ENCODE measurements at places on chromosomes 7 and 10.

- no peak for DNase-seq
Observed at GRCh38 chr7:79590391-79590790, 136.9 kb upstream of the MAGI2 start.

DNA sequence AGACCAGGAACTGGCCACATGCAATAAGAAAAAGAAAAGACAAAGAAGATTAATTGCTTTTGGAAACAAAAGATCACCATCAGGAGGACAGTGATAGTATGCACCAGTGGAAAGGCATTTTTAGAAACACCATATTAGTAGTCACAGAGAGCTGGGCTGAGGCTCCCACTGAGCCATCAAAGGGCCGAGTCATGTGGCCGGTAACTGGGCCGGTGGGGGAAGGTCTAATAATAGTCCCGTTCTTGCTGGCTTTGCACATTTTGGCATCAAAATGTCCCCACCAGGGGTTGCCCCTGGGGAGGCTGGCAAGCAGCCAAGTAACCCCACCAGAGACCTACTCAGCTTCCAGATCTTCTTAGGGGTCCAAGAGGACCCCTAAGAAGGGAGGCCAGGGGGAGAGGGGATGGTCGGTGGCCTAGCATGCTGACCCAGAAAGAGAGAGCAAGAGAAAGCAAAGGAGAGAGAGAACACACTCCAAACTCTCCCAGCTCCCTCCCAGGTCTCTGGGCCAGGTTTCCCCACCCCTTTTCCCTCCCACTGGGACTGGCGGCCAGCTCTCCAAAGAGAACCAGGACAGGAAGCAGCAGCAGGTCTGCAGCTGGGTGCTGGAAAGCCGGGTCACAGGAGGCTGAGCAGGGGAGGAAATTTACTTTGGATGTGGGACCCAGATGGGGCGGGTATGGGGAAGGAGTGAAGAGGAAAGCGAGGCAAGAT lies 70.2 kb upstream of the FGFR2 start:
- no peak for DNase-seq

- no peak for DNase-seq
Observed at GRCh38 chr7:129209067-129209926, 15.5 kb upstream of the AHCYL2 start.

- no peak for DNase-seq
Observed at GRCh38 chr7:65809259-65809981, 63.5 kb upstream of the VKORC1L1 start.

- no peak for DNase-seq
Observed at GRCh38 chr7:4806983-4807597, 31.7 kb downstream of the AP5Z1 start.

- no peak for DNase-seq
Observed at GRCh38 chr10:123326674-123327073, 172.5 kb downstream of the BUB3 start.

- DNase-seq, result no peak
Observed at GRCh38 chr7:123783820-123784219, 35.0 kb upstream of the WASL start.

GRCh38 chr10:128470321-128470965 lies 344.2 kb upstream of the MKI67 start:
- no peak for DNase-seq

GRCh38 chr10:122021379-122021778 lies 32.4 kb downstream of the TACC2 start:
- no peak for DNase-seq

GRCh38 chr10:119120413-119120867 lies 16.5 kb downstream of the DENND10 start:
- DNase-seq, result no peak

GRCh38 chr7:100720671-100721504 lies 620 bp downstream of the EPO start:
- DNase-seq, result no peak

DNA sequence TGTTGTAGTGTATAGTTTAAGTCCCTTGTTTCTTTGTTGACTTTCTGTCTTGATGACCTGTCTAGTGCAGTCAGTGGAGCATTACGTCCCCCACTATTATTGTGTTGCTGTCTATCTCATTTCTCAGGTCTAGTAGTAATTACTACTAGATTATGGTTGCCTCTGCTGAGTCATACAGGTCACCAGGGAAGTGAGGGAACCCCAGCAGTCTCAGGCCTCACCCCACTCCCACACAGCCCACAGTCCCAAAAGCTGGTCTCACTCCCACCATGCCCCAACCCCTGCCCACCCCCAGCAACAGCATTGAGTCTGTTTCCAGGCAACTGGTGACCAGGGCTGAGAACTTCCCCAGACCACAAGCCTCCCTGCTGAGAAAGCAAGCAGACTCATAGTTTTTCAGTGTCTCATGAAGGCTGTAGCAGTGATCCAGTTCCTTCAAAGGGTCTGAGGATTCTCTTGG lies 88.0 kb downstream of the PLXDC2 start:
- no peak for DNase-seq

DNA sequence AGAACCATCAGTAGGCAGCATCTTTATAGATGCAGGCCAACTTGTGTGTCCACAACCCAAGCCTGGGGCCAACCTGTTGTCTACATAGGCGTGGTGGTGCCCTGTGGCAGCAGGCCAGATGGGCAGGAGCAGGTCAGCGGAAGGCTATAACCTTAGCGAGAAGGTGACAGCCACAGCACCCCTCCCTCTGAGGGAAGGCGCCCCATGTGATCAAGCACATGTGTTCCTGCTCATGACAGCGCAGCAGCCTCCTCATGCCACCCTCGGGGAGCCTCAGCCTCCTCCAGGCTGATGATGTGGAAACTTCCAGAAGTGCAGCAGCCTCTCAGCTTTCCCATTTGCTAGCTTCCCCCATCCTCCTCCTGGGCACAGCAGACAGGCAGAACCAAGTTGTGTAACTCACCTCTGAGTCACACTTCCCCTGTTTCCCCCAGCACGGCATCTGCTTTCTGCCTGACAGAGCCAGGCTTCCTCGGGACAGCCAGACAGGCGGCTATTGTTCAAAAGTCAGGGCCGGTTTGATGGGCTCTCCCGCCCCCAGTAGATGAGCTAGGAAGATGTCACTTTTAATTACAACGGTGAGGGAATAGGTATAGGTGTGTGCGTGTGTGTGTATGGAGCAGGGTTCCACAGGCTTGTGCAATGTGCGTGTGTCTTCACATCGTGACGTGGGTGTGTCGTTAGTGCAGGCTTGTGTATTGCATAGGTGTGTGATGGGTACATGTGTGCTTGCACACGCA lies 312.0 kb upstream of the ZMIZ1 start:
- peak; percentile 37 for DNase-seq

DNA sequence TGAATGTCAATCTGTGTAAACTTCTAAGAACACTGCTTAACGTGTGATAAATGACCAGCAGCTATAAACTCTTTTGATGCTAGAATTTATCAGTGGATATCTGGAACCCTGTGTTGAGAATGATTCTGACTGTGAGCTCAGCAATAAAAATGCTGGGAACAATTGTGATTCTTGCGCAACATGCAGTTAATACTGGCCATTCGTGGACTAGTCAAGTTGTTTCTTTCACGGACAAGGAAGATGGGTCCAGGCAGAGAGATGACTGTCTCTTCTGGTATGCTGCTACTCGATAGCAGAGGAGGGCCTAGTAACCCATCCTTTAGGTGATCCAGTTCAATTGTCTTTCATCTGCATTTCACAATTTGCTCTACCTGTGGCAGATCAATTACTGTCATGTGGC lies 394.8 kb upstream of the IGFBP3 start:
- DNase-seq, result no peak

DNA sequence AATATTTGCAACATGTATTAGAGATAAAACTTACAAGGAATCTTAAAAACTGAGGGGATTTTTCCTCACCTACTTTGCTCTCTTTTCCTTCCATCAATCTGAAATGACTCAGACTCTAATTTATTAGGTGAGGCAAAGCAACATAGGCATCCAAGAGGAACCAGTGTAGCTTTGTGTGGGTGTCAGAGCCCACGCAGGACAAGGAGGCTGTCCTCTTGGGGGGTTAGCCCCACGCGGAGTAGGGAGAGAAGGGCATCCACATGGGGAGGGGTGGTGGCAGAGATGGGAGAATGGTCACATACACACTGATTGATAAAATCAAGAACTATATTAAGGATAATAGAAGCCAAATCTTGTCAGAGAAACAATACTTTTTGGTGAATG lies 33.8 kb upstream of the ARMS2 start:
- DNase-seq, result no peak

DNA sequence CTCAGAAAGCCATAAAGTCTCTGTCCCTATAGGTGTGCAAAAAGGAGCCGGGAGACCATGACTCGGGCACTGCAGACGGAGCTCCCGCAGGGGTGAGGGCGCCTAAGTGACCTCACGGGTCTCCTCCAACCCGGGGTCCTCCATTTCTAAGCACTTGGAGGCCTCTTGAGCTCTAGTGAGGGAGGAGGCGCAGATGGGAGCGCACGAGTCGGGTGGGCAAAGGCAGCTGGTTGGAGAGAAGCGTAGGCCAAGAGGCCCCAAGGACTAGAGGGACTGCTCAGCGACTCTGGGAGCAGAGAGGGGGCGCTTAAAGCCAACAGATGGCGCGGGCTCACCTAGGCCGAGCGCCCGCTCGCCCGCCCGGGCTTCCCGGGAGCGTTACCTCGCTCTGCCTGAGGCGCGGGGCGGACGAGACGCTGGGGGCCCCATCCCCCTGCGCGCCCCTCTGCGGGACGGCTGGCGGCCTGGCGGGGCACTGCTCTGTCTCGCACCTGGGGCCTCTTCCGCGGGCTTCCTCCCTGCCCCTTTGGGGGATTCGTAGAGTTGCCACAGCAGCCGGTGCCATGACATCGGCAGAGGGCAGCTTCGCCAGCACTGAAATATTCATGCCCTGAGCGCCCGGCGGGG lies 523 bp upstream of the CDH23 start:
- DNase-seq, result no peak

DNA sequence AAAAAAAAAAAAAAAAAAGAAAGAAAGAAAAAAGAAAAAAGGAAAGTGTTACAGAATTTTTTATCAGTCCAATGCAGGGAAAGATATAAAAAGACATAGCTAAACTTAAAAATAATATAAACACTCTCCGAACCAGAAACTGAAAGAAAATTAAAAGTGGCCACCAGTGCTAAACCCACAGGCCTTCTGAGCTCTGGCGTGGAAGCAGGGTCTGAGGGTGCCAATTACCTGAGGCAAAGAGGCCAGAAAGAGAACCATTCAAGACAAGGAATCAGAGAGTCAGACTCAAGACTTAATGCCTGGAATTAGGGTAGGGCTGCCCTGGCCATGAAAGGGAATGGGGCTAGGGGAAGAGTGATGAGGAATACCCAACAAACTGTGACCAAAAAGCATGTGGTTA lies 36.9 kb upstream of the STARD3NL start:
- no peak for DNase-seq

All from esophagus squamous epithelium (tissue), 5 donors.